Urothelium cell line (cell line): ENCODE measurements at places on chromosomes 12 and 14.

DNA sequence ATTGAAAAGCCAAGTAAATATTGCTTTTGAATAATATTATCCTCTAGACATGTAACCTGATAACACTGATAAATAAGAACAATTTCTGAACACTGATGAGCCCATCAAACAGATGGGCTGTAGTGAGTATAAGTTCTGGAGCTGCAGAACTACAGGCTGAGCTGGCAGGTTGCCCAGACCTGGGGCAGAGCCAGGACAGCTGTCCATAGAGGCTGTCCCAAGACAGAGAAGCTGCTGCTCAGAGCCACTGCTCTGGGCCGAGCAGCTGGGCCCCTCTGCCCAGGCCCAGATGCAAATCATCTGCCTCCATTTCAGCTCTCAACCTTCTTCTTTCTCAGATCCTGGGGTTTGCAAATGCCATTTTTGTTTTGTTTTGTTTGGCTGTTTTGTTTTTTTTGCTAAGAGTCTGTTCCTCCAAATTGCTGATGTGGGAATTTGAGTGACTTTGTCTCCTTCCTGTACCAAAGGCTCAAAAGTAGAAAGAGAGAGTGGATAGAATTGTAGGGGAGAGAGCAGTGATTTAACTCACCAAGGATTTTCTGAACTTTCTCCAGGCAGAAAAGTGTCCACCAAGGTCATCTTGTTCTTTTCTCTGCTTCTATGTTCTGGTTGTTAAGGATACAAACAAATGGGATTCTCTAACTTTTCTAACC lies 4.0 kb upstream of the TESPA1 start:
- DNase-seq = peak; percentile 33

DNA sequence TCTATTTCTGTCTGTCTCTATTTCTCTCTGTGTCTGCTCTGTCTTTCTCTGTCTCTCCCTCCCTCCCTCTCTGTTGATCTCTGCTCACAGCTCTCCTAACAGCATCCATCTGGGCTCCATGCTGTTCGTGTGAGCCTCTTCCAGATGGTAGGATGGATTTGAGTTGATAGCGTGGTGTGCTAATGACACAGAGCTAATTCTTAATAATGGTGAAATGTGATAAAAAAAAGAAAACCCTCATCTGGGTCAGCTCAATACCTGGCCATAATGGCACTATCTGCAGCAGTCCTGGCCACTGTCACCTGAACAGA lies 96.4 kb downstream of the AACS start:
- no peak for DNase-seq

DNA sequence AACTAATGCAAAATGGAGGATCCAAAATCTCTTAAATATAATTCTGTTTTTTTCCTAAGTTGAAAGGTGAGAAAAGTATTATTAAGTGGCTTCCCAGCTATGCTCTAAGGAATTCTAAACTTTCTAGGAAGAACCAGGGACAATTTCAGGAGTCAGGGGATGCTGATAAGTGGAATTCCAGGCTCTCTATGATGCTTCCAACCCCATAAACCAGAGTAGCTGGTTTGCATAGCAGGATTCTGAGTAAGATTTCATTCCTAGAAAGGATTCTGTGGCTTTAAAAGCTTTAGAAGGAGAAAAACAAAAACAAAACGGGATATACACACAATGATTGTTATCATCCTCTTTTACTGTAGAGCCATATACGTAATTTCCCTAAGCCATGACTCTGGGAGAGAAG lies 93.9 kb downstream of the SLC16A7 start:
- no peak for DNase-seq

GRCh38 chr12:62647586-62647985 lies 181.0 kb downstream of the MON2 start:
- DNase-seq = no peak

GRCh38 chr12:76008428-76008827 lies 23.1 kb downstream of the PHLDA1 start:
- DNase-seq = no peak

GRCh38 chr12:67074072-67074471 lies 195.1 kb upstream of the CAND1 start:
- no peak for DNase-seq

GRCh38 chr14:52846591-52846990 lies 55.2 kb upstream of the GNPNAT1 start:
- DNase-seq = no peak

GRCh38 chr12:114238808-114239207 lies 167.1 kb downstream of the TBX5 start:
- DNase-seq = peak; percentile 14

DNA sequence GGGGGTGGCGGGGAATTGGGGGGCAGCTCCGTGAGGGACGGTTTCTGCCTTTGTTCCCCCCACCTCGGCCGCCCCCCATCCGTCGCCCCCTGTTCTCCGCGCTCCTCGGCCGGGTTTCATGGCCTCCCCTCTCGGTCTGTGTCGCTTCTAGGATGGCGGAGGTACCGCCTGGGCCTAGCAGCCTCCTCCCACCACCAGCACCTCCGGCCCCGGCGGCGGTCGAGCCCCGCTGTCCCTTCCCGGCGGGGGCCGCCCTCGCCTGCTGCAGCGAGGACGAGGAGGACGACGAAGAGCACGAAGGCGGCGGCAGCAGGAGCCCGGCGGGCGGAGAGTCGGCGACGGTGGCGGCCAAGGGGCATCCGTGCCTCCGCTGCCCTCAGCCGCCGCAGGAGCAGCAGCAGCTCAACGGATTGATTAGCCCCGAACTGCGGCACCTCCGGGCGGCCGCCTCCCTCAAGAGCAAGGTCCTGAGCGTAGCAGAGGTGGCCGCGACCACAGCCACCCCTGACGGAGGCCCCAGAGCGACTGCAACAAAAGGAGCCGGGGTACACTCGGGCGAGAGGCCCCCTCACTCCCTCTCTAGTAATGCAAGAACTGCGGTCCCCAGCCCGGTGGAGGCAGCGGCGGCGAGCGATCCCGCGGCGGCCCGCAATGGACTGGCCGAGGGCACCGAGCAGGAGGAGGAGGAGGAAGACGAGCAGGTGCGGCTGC lies 575 bp downstream of the NAA30 start:
- DNase-seq = peak; percentile 61
